Prostate gland (tissue), 2 donors: ENCODE measurements at places on chromosomes 5 and 9.
A peak's percentile ranks its signal among the peaks of the same experiment; 100 is the strongest.

DNA sequence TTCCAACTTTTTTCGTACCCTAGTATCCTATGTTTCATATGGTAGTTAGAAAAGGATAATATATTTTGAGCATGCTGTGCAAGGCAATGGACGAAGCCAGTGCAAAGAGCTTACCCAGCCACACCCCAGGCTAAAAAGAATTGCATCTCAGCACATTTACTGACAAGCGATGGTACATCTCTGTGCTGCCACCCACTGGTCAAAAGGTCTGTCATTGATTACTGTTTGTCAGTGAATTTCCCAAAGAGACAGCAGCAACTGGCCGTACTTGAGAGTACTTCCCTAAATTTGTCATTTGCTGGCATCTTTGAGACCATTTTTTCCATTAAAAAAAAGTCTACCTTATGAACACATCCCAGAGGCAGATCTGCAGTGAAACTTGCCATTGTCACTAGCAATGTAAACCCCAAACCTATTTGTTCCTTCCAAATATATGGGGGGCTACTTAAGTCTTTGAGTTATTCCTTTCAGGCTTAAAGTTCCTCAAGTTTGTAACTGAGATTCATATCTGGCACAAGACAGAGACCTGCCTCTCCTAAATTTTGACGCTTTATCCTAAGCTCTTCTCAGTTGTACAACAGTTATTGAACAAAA is 184.3 kb downstream of the CTNND2 start:
- H3K36me3 ChIP-seq, result no peaks in the 10 kb centered on the region
- H3K4me3 ChIP-seq, result no peak overlapping the region
- DNase-seq, result peak; percentile 64
- H3K27ac ChIP-seq, result no peak overlapping the region

GRCh38 chr9:134316449-134317160 is 9.7 kb upstream of the RXRA start:
- no peak overlapping the region for H3K4me3 ChIP-seq
- DNase-seq, result no peak
- no peaks in the 10 kb centered on the region for H3K27me3 ChIP-seq
- H3K36me3 ChIP-seq, result no peaks in the 10 kb centered on the region
- no peak overlapping the region for H3K27ac ChIP-seq
- no peaks in the 10 kb centered on the region for H3K4me1 ChIP-seq

DNA sequence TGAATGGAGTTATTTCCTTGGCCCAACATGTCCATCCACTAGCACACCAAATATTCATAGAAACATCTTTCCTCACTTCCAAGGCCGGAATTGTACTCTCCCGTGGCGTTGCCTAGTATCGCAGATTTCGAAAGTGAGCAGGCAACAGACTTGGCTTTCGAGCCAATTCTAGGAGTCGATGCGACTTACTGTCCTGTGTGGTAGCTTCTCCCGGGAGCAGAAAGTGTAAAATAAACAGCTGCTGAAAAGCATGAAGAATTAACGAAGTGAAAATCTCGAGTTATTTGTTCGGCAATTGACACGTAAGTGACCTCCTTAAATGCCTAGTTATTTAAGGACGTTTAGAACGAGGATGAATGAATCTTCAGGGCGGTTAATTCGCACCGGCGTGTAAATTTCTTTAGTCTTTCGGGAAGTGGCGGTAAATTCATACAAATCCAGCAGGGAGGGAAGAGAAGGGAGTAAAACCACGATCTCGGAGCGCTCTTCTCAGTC is 449 bp upstream of the PCSK5 start:
- H3K27me3 ChIP-seq, result no peaks in the 10 kb centered on the region
- peak; percentile 33 for DNase-seq
- H3K27ac ChIP-seq, result peak overlapping the region; percentile 74
- H3K4me1 ChIP-seq, result no peaks in the 10 kb centered on the region
- no peaks in the 10 kb centered on the region for H3K36me3 ChIP-seq

DNA sequence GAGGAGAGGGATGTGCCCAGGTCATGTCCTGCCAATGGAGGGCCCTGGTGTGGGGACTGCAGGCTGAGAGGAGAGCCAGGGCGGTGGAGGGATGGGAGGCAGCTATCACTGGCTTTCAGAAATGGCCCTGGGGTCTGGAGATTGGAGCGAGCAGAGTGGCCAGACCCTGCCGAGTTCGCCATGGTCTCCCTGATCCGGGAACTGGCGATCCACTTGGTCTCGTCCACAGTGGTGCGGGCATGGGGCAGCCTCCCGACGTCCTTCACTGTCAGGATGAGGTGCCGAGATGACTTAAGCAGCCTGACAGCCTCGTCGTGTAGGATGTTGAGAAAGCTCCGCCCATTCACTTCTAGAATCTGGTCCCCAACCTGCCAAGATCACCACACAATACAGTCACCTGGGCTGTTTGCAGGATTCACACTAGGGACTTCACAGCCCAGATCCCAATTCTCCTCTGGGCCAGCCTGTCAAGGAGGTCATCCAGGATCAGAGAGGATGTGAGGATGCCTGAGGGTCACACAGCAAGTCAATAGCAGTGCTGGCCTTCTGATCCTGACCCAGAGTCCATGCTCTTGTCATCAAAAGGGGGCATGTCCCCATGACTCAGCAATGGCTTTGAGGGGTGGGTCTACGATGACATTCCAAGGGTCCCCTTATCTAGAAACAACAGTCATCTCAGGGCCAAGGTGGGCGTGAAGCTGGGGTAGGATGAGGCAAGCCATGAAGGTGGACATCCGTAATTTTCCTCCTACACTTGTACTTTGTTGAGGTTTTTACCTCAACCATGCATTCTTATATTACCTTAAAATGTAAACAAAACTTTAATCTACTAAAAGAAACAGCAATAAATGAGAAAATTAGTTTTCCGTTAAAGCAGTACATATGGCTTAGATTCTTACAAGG is 38.5 kb upstream of the AKNA start:
- H3K36me3 ChIP-seq, result no peaks in the 10 kb centered on the region
- DNase-seq, result no peak
- no peaks in the 10 kb centered on the region for H3K27me3 ChIP-seq
- H3K4me1 ChIP-seq, result no peaks in the 10 kb centered on the region
- no peak overlapping the region for H3K27ac ChIP-seq
- no peak overlapping the region for H3K4me3 ChIP-seq

GRCh38 chr9:114300846-114301797 is 21.8 kb upstream of the ORM1 start:
- H3K4me3 ChIP-seq, result no peak overlapping the region
- H3K36me3 ChIP-seq, result no peaks in the 10 kb centered on the region
- no peaks in the 10 kb centered on the region for H3K27me3 ChIP-seq

GRCh38 chr9:93280661-93281259 is 96.8 kb downstream of the WNK2 start:
- H3K4me3 ChIP-seq, result no peak overlapping the region
- H3K4me1 ChIP-seq, result no peaks in the 10 kb centered on the region
- no peaks in the 10 kb centered on the region for H3K27me3 ChIP-seq
- H3K27ac ChIP-seq, result no peak overlapping the region

DNA sequence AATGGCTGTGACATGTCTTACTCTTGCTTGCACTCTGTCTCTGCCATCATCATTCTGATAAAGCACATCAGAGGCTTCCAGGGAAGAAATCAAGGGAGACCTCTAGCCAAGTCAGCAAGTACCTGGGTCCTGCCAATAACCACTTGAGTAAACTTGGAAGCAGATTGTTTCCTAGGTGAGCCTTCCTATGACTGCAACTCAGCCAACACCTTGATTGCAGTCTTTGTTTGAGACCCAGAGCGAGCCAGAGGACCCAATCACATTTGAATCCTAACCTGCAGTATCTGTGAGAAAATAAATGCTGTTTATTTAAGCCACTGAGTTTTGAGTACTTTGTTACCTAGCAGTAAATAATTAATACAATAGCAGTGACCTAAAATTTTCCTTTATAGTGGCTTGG is 356.8 kb upstream of the CHD1 start:
- H3K4me3 ChIP-seq, result no peak overlapping the region
- no peak overlapping the region for H3K27ac ChIP-seq
- DNase-seq, result no peak
- no peaks in the 10 kb centered on the region for H3K36me3 ChIP-seq
- no peaks in the 10 kb centered on the region for H3K4me1 ChIP-seq

GRCh38 chr5:161546470-161547301 is at the start of gene GABRB2:
GABRB2 (minus strand) TSS chr5:161546725; CDS start chr5:161546643, 82 bp downstream.
- no peaks in the 10 kb centered on the region for H3K36me3 ChIP-seq
- H3K27ac ChIP-seq, result no peak within 1 kb of the TSS
- no peaks in the 10 kb centered on the region for H3K4me1 ChIP-seq
- peaks cover 21% of the 10 kb centered on the region for H3K27me3 ChIP-seq
- peak within 1 kb of the TSS; percentile 10 for H3K4me3 ChIP-seq

- H3K4me3 ChIP-seq, result no peak overlapping the region
- H3K27me3 ChIP-seq, result no peaks in the 10 kb centered on the region
- no peak for DNase-seq
Measured at GRCh38 chr9:133716564-133717112, 21.5 kb downstream of the SARDH start.

GRCh38 chr9:82574911-82575310 is 488.0 kb downstream of the RASEF start:
- no peak overlapping the region for H3K27ac ChIP-seq
- H3K36me3 ChIP-seq, result no peaks in the 10 kb centered on the region
- H3K4me3 ChIP-seq, result no peak overlapping the region
- no peak for DNase-seq
- no peaks in the 10 kb centered on the region for H3K27me3 ChIP-seq

GRCh38 chr9:4792054-4792571 is 631 bp upstream of the RCL1 start:
- no peaks in the 10 kb centered on the region for H3K4me1 ChIP-seq
- DNase-seq, result no peak
- H3K27ac ChIP-seq, result peak overlapping the region; percentile 24
- H3K4me3 ChIP-seq, result peak overlapping the region; percentile 91
- no peaks in the 10 kb centered on the region for H3K36me3 ChIP-seq

GRCh38 chr9:93207860-93208734 is 24.2 kb downstream of the WNK2 start:
- no peak for DNase-seq
- H3K4me1 ChIP-seq, result peaks cover 14% of the 10 kb centered on the region
- no peak overlapping the region for H3K27ac ChIP-seq

- DNase-seq, result no peak
- no peak overlapping the region for H3K4me3 ChIP-seq
- no peaks in the 10 kb centered on the region for H3K36me3 ChIP-seq
- H3K27ac ChIP-seq, result no peak overlapping the region
Measured at GRCh38 chr9:36170531-36170930, 1.3 kb downstream of the CCIN start.

- H3K4me3 ChIP-seq, result no peak overlapping the region
- H3K4me1 ChIP-seq, result no peaks in the 10 kb centered on the region
- H3K36me3 ChIP-seq, result no peaks in the 10 kb centered on the region
- H3K27me3 ChIP-seq, result no peaks in the 10 kb centered on the region
Measured at GRCh38 chr5:89733772-89734171, 675.8 kb downstream of the CETN3 start.

DNA sequence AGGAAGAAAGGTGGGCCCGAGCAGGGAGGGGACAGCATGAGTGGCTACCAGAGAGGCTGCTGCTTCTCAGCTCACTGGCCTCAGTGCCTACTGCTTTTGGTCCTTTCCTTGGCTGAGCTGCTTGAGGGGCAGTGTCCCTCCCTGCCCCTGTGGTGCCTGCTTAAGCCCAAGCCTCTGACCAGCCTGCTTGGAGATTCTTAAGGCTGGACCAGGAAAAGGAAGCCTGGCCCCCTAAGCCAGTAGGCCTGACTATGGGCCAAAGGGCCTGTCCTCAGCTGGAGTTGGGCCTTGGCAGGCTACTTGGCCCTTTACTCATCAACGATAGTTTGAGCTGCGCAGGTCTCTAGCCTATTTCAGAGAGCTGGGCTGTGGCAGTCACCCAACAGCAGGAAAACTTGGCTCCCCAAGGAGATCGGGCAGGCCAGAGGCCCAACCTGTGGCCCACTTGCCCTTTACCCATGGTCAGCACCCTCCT is 24.9 kb downstream of the TCF7 start:
- H3K36me3 ChIP-seq, result no peaks in the 10 kb centered on the region
- H3K27me3 ChIP-seq, result no peaks in the 10 kb centered on the region
- DNase-seq, result no peak
- H3K4me3 ChIP-seq, result no peak overlapping the region

DNA sequence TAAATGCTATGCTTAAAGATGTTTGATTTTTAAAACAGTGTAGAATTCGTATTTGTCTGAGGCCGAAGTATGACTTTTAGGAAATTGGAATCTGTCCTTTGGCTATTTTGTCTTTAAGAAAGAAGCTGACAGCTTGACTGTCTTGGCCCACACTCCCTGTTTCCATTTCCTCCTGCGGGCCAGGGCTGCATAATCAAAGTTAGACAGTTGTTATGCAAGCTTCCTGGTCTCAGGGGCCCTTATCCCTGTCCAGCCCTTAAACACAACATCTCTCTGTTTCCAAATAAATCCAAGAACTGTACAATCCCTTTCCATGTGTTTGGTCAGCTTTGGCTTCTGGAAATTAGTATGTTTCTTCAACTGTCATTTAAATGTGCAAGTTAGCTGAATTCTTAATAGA is 54.6 kb upstream of the ECM2 start:
- H3K27me3 ChIP-seq, result no peaks in the 10 kb centered on the region
- no peak for DNase-seq
- H3K4me3 ChIP-seq, result no peak overlapping the region
- no peak overlapping the region for H3K27ac ChIP-seq
- H3K36me3 ChIP-seq, result no peaks in the 10 kb centered on the region

GRCh38 chr9:80811656-80812055 is 877.7 kb downstream of the TLE1 start:
- H3K27ac ChIP-seq, result no peak overlapping the region
- H3K4me3 ChIP-seq, result no peak overlapping the region
- H3K36me3 ChIP-seq, result no peaks in the 10 kb centered on the region
- H3K4me1 ChIP-seq, result no peaks in the 10 kb centered on the region
- no peak for DNase-seq

- no peak overlapping the region for H3K4me3 ChIP-seq
- H3K27ac ChIP-seq, result peak overlapping the region; percentile 37
- peak; percentile 71 for DNase-seq
- H3K27me3 ChIP-seq, result no peaks in the 10 kb centered on the region
- H3K36me3 ChIP-seq, result no peaks in the 10 kb centered on the region
- H3K4me1 ChIP-seq, result no peaks in the 10 kb centered on the region
Measured at GRCh38 chr9:127311239-127311741, 46.7 kb downstream of the GARNL3 start.

DNA sequence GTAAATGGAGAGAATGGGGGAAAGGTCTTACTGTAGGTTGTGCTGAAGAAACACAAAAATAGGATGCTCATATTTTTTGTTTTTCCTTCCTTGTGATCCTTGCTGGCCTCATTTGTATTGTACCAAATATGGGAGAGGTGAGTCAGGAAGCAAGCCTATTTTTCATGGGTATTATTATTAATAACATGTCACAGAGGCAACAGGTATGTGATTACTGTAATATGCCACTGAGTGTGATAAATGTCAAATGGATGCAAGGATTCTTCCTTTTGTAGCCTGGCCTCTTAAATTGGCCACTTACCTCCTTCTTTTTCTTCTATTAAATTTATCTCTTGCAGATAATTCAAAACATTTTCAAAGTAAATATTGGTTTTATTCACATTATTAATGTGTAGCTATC is 10.2 kb downstream of the LECT2 start:
- no peak overlapping the region for H3K27ac ChIP-seq
- no peaks in the 10 kb centered on the region for H3K36me3 ChIP-seq
- H3K27me3 ChIP-seq, result no peaks in the 10 kb centered on the region
- no peak for DNase-seq
